ENCODE measurements at places on chromosomes 13 and 19.

GRCh38 chr19:15305582-15306334 is 26.6 kb downstream of the BRD4 start:
- no peak for DNase-seq

GRCh38 chr13:24605923-24606372 is 74.3 kb upstream of the ATP12A start:
- peak; percentile 40 for DNase-seq

DNA sequence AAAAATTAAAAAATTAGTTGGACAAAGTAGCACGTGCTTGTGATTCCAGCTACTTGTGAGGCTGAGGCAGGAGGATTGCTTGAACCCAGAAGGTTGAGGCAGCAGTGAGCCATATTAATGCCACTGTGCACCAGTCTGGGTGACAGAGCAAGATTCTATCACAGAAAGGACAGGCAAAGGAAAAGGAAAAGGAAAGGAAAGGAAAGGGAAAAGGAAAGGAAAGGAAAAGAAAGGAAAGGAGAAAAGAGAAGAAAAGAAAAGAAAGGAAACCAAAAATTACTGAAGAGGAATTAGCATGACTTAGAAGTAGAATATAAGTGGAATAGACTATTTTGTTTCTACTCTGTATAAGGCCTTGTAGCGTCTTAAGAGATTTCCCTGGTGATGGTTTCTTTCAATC is 122.3 kb downstream of the RBM26 start:
- DNase-seq: no peak

DNA sequence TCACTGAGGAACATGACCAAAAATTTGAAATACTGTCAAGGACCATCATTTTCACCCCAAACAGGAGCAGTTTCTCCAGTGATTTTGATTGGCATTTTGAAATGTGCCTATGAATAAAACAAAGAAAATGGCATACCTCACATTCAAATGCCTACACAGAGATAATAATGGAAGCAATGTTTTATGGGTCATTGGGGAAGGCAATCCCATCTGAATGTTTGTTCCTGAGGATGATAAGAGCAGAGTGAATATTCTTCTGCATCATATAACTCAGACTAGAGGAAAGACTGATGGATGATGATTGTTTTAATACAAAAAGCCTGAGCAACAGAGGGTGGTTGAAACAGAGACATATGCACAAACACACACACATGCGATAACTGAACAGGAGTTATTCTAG is 2749.9 kb downstream of the PCDH9 start:
- no peak for DNase-seq

DNA sequence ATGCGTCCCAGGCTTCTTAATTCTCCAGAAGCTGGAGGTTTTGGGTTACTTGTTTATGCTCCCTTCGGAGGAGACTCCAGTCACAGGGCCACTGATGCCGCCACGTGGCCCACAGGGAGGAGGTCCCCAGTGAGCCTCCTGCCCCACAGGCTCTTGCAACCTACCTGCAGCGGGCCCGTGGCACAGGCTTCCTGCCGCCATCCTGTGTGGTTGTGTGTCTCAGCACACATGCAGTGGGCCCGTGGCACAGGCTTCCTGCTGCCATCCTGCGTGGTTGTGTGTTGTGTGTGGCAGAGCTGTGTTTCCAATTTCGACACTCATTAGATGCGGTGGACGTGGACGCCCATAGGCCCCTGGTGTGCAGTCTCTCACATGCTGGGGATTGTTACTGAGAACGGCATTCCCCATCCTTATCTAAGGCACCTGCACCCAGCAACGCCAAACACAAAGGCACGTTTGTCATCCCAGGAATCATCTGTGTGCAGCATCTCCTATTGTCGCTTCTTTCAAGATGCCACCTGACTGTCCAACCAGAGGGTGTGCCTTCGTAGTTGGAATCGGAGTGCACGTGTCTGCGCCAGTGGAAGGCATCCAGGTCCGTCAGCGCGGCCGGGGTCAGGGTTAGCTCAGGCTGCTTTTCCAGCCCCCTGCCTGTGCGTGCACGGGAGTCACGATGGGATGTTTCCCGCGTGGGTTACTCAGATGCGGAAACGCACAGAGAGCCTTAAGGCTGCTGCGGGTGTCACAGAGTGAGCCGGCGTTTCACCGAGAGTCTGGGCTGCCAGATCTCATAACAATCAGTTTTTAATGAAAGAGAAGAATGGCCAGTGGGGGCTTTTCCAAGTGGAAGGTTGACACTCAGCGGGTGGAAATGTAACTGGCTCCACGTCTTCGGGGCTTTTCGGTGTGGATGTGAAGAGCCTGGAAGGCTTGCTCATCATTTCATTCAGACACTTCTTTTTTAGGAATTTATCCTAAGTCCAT is 119.8 kb downstream of the ATP11A start:
- DNase-seq: no peak

DNA sequence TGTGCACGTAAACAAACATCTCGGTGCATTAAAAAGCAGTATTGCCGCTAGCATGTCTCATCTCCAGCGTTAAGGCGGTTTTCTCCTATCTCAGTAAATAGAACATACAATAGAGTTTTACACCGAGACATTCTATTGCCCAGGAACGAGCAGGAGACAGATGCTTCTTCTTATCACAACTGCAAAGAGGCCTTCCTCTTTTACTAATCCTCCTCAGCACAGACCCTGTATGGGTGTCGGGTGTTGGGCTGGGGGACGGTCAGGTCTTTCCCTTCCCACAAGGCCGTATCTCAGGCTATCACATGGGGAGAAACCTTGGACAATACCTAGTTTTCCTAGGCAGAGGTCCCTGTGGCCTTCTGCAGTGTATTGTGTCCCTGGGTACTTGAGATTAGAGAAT is 21.2 kb downstream of the ZNF233 start:
- no peak for DNase-seq

- DNase-seq: peak; percentile 20
Observed at GRCh38 chr13:27280009-27280656, 9.5 kb downstream of the RASL11A start.

- DNase-seq: no peak
Observed at GRCh38 chr13:73496711-73497110, 437.9 kb downstream of the KLF5 start.

GRCh38 chr19:39409208-39410016 is 2.8 kb downstream of the ZFP36 start:
- DNase-seq: peak; percentile 92
